ENCODE measurements at places on chromosomes 5 and 9.

DNA sequence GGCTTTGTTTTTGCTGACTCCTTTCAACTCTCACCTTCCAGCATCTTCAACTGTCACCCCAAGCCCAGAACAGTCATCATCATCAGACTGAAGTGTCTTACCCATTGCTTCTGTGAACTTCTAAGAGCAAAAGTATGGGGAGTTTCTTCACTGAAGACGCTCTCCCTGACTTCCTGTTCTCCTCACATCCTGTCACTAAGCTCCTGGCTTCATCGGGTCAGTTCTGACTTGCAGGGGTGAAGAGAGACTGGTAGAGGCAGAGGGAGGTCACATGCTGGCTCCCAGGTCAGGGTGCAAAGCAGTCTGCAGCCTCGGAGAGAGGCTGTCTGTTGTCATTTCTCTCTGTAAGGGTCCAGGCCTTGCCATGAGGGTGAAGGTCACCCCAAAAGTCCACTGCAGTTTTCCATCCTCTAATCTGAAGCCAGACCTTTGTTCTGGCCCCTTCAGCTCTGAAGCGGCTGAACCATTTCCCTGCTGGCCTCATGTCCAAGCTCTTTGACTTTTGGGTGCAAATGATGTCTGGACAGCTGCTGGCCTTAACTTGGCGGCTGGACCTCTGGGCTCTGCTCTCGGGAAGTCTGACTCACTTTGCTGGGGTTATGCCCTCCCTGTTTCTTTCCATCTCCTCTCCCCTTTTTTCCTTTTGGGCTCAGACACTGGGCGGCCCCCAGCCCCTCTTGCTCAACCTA is 305.0 kb downstream of the RAB3C start:
- DNase-seq, result no peak

- DNase-seq, result no peak
Observed at GRCh38 chr5:57569601-57570000, 87.0 kb upstream of the ACTBL2 start.

GRCh38 chr9:80093695-80094094 is 521.9 kb downstream of the TLE4 start:
- DNase-seq, result no peak

DNA sequence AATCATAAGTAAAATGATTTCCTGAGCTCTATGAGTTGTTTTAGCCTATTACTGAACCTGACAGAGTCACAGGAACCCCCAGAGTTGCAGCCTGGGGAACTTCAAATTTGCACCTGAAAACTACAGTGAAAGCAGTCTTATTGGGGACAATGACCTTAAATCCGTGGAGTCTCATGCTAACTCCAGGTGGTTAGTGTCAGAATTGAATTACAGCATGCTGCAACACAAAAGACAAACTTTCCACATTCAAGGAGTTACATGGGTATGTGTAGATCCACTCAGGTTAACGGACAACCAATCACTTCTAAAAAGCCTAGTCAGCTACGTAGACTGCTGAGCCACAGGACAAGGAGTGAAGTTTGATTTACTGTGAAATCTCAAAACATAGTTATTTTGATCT is 49.7 kb downstream of the PLPP1 start:
- no peak for DNase-seq

GRCh38 chr5:150286820-150287219 is 2.8 kb downstream of the CAMK2A start:
- DNase-seq, result no peak

GRCh38 chr5:123855609-123856008 is 343.6 kb downstream of the CSNK1G3 start:
- peak; percentile 56 for DNase-seq

- DNase-seq, result peak; percentile 23
Observed at GRCh38 chr9:36798350-36799065, 225.8 kb downstream of the MELK start.

DNA sequence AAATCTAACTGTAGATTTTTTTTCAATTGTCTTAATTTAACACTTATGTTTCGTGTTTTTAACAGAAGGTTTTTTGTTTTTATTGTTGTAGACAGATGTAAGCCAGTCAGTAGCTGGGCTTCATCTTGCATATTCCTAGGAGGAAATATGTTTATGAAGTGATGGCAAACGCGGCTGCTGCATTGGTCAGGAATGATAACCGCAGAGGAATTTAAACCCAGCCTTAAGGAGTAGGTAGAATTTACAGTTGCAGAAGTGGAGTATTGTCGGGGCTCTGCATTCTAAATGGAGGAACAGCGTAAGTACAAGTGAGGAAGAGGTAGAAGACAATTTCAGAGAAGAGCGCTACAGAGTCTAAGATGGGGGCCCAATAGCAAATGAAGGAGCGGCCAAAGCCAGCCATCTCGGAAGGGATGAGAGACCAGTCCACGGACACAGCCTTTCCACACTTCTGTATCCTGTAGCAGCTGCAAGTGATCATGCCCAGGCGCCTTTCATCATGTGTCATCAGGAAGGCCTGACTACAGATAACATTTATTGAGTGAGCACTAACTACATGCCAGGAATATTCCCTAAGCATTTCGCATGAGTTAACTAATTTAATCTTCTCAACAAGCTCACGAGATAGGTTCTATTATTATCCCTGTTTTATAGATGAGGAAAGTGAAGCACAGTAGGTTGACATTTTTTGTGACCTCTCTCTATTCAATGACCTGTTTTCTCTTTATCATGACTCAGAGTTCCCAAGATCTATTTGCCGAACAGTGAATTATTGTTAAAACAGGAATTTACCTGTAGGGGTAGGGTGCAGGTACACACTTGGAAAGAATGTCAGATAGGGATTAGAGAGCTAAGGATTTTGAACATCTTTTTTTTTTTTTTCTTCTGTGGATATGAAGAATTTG is 38.1 kb downstream of the CMYA5 start:
- no peak for DNase-seq

DNA sequence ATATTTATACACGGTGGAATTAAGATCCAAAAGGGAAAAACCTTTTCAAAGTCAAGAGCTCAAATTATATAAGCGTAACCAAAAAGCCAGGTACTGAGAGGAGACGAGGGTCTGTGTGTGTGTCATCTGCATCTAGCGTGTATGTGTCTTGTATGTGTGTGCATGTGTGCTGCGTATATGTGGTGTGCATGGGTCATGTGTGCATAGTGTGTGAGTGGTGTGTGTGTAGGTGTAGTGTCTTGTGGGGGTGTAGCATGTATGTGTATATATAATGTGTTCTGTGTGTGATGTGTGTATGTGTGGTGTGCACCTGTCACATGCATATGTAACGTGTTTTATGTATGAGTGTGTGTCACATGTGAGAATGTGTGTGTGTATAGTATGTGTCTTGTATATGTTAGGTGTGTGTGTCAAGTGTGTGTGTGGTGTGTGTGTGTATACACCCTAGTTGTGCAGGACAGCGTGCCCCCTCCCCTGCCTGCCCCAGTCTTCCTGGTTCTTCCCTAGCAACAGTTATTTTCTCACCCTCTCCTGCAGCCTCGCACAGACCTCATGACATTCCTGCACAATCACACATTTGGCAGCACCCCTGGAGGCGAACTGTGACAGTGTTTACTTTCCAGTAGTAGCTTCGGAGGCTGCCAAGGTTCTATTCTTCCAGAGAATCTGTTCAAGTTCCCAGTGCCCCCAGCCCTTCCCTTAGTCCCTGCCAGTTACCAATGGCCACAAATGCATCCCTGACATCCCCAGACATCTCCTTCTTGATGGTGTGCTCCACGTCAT is 27.1 kb upstream of the TNIP1 start:
- DNase-seq, result no peak

GRCh38 chr5:94830520-94830919 is 212.1 kb downstream of the SLF1 start:
- no peak for DNase-seq

DNA sequence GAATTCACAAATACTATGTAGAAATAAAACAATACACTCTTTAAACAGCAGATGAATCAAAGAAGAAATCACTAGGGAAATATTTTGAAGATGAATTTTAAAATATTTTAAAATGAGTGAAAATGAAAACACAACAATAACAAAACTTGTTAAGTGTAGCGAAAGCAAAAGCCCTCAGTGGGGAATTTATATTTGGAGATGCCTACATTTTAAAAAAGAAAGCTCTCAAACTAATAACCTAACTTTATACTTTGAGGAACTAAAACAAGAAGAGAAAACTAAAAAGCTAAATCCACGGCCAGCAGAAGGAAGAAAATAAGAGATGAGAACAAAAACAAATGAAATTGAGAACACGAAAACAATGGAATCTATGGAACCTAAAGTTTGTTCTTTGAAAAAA is 22.7 kb downstream of the SPDL1 start:
- DNase-seq, result no peak

DNA sequence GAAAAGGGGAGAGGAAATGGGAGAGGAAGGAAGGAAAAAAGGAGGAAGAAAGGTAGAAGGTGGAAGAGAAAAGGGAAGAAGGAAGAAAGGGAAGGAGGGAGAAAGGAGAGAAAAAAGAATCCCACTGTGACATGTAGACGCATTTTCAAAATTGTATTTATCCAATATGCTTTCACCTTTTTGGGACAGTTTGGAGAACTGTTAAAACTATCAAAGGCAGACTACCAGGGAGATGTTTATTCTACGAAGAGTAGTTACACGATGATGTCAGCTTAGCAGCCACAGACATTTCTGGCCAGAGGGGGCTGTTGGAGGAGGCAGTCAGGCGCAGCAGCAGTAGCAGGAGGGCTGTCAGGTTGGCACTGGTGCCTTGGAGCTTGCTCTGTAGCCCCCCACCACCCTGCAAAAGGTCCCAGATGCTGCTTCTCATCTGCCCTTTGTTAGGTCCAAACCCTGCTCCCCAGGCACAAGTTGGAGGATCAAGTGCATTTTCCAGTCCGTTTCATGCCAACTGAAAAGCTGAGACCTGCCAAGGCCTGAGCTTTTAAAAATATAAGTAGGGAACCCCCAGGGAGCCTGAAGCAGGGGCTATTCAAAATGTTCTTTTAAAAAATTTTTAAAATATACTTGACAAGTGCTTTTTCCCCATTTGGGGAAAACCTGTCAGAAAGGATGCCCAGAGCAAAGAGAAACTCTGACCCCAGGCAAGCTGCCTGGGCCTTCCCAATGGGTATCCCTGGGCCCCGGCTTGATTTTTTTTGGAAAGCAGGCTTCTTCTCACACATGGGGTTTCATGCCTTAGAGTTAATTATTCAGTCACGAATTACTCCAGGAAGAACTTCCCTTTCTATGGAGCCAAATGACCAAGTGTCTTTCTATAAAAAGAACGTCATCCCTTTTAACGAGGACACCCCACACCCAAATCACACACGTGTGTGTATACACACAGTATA is 203.3 kb downstream of the SLIT3 start:
- DNase-seq, result no peak

- no peak for DNase-seq
Observed at GRCh38 chr9:84835745-84836144, 166.2 kb downstream of the NTRK2 start.

- no peak for DNase-seq
Observed at GRCh38 chr9:90000925-90001324, 396.1 kb downstream of the GADD45G start.

- DNase-seq, result no peak
Observed at GRCh38 chr5:9954869-9955268, 294.8 kb downstream of the ATPSCKMT start.

DNA sequence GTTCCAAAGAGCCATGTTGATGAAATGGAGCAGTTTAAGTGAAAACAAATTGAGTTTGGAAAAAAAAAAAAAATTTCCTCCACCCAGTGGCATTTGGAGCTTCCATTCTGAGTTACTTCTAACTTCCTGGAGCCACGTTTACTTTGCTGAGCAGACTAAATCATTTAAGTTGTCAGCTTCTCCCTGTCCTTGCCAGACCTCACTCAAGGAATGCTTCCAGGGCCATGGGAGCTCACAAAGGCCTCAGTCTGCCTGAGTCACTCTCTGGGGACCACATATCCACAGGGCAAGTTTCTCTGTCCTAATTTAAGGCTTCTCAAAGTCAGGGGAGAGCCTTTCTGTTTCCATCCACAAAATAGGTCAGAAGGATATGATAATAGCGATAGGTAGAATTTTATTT is 210.3 kb upstream of the TNC start:
- no peak for DNase-seq

GRCh38 chr9:81538890-81539289 is 150.5 kb downstream of the TLE1 start:
- no peak for DNase-seq

- DNase-seq, result peak; percentile 4
Observed at GRCh38 chr5:41856644-41857491, 13.4 kb downstream of the OXCT1 start.

- no peak for DNase-seq
Observed at GRCh38 chr5:148790545-148791333, 35.7 kb upstream of the ADRB2 start.

DNA sequence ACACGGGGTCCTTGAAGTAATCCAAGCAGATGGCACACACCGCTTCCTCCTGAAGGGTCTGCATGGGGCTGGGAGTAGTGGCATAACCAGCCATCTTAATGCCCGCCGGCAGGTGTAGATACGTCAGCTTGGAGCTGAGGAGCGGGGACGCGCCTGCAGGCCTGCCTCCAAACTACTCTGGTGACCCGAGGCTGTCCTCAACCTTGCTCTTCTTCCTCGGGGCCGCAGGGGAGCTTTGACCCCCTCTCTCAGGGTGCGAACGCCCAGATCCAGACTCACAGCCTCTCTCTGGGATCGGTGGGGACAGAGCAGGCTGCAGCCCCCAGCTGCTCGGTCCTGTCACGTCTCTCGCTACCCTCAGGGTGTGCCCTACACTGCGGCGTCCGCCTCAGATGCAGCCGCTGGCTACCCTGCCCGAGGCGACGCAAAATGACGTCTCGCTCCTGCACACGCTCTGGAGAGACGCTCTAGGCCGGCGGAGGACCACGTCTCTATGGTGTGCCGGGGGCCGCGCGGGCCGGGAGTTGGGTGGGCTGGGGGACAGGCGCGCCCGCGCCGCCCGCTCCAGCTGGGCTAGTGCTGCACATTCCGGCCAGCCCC is at the start of gene TRIM52:
TSS of gene TRIM52 (minus strand) at position 424 of the 600 bp plus-strand sequence. CDS start at position 94, 330 bp downstream.
- no peak for DNase-seq

DNA sequence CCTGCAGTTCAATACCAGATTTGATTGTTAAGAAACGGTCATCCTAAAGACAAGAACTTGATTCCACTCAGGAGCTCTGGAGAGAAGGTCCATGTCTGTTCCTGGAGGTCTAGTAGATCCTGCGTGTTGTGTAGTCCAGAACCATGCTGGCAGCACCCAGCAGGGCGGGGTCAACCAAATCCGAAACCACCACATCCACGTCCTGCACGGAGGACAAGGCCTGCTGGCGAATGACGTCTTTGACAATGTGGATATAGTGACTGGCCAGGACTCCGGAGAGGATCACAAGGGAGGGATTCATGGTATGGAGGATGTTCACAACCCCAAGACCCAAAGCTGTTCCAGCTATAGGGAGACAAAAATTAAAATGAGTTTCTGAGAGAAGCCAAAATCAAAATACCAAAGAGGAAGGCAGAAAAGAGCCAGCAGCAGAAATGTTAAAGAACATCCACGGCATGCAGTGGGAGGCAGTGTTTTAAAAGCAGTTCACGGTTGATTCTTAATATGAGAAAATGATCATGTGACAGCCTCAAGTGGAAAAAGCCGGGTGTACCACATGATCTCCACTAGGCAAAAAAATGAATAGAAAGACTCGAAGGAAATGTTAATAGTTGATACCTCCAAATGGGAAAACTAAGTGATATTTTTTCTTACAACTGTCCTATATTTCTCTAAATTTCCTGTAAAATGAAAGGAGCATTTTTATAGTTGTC is 26.7 kb downstream of the CLTA start:
- DNase-seq, result peak; percentile 12

All from DMS79 (cell line).